Large intestine (tissue), 12 donors: ENCODE measurements at places on chromosomes 2 and 18.
A peak's percentile ranks its signal among the peaks of the same experiment; 100 is the strongest.

- H3K27ac ChIP-seq, result no peak overlapping the region
- H3K36me3 ChIP-seq, result no peaks in the 10 kb centered on the region
- H3K4me1 ChIP-seq, result no peaks in the 10 kb centered on the region
- no peaks in the 10 kb centered on the region for H3K27me3 ChIP-seq
- H3K4me3 ChIP-seq, result no peak overlapping the region
Measured at GRCh38 chr18:13558124-13558523, 168.2 kb downstream of the FAM210A start.

- H3K36me3 ChIP-seq, result no peaks in the 10 kb centered on the region
- no peaks in the 10 kb centered on the region for H3K27me3 ChIP-seq
- no peaks in the 10 kb centered on the region for H3K4me1 ChIP-seq
- H3K4me3 ChIP-seq, result no peak overlapping the region
- no peak overlapping the region for H3K27ac ChIP-seq
Measured at GRCh38 chr2:46635442-46635841, 156.1 kb downstream of the TMEM247 start.

GRCh38 chr2:239275044-239275685 is 125.7 kb downstream of the HDAC4 start:
- no peak overlapping the region for H3K4me3 ChIP-seq
- no peaks in the 10 kb centered on the region for H3K36me3 ChIP-seq
- DNase-seq, result no peak
- H3K4me1 ChIP-seq, result peaks cover 13% of the 10 kb centered on the region
- H3K27me3 ChIP-seq, result no peaks in the 10 kb centered on the region

DNA sequence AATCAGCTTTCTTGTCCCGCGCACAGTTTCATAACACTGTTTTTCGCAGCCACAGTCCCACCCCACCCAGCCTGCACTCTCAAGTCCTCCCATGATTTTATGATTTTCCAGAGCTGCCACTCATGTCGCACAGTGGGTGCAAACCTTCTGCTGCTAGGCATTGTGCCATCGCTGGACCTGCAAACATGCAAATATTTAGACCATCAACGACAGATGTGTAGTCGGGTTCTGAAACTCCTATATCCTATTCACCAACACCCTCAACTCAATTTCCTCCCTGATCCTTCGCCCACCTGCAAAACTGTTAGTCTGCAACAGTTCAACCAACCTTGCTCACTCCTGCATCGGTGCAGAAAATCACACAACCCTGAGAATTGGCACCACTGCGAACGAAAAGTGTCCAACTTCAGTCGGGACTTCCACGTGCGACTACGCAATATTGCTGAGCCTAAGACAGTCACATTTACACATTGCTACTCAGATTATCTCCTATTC is 871 bp upstream of the ALS2 start:
- peak overlapping the region; percentile 83 for H3K4me3 ChIP-seq
- H3K36me3 ChIP-seq, result no peaks in the 10 kb centered on the region
- DNase-seq, result peak; percentile 13
- no peaks in the 10 kb centered on the region for H3K27me3 ChIP-seq

- peaks cover 81% of the 10 kb centered on the region for H3K27me3 ChIP-seq
- H3K36me3 ChIP-seq, result no peaks in the 10 kb centered on the region
- H3K4me1 ChIP-seq, result peaks cover 3% of the 10 kb centered on the region
- DNase-seq, result no peak
- no peak overlapping the region for H3K27ac ChIP-seq
Measured at GRCh38 chr2:232419245-232420072, 12.8 kb downstream of the ALPG start.

DNA sequence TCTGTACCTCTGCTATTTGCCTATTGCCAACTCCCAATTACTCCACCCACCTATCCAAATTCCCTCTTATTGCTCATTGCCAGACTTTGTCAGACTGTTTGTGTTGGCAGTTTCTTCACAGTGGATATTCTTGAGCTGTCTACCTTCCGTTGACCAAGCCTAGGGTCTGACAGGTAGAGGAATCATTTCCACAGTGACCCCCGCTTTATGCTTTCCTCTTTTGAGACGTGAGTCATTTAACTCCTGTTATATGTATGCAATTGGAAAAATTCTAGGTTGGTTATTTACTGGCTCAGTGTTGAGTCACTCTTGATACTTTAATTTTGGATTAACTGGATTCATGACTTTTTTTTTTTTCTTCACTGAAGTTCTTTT is 187.7 kb downstream of the IRS1 start:
- no peak overlapping the region for H3K27ac ChIP-seq
- H3K4me1 ChIP-seq, result no peaks in the 10 kb centered on the region

- no peaks in the 10 kb centered on the region for H3K36me3 ChIP-seq
- H3K4me1 ChIP-seq, result no peaks in the 10 kb centered on the region
- no peak overlapping the region for H3K4me3 ChIP-seq
- no peak overlapping the region for H3K27ac ChIP-seq
Measured at GRCh38 chr2:96523659-96524481, 12.7 kb upstream of the ARID5A start.

DNA sequence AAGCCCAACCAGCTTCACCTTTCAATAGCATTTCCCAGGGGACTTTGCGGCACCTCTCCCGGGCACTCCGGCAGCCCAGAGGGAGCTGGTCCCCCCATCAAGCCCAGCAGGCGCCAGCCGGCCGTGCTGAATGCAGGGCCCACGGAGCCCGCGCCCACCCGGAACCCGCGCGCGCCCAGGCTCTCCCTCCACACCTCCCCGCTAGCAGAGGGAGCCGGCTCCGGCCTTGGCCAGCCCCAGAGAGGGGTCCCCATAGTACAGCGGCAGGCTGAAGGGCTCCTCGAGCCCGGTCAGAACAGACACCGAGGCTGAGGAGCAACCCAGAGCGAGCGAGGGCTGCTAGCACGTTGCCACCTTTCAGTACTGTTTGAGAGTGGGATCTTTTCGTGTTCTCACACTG is 300.8 kb downstream of the DSEL start:
- no peaks in the 10 kb centered on the region for H3K36me3 ChIP-seq
- no peak overlapping the region for H3K27ac ChIP-seq
- no peak overlapping the region for H3K4me3 ChIP-seq
- DNase-seq, result no peak
- no peaks in the 10 kb centered on the region for H3K4me1 ChIP-seq

DNA sequence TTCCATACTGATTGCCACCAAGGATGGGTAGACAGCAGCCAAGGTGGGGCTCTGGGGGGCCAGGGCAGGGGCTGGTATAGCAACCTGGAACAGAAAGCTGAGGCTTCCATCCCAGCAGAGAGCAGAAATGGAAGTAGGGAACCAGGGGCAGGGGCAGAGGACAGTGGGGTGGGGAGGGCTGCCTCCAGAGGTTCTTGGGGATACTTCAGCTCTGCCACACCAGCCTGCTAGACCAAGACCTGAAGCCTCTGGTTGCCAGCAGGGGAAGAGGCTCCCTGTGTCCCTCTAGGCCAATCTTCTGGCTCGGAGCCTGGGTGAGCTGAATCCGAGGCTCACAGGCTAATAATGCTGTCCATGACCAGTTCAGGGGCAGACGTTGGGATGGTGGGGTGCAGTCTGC is 329.0 kb downstream of the DYSF start:
- no peak overlapping the region for H3K4me3 ChIP-seq
- no peaks in the 10 kb centered on the region for H3K36me3 ChIP-seq
- peaks cover 7% of the 10 kb centered on the region for H3K4me1 ChIP-seq
- H3K27ac ChIP-seq, result no peak overlapping the region

DNA sequence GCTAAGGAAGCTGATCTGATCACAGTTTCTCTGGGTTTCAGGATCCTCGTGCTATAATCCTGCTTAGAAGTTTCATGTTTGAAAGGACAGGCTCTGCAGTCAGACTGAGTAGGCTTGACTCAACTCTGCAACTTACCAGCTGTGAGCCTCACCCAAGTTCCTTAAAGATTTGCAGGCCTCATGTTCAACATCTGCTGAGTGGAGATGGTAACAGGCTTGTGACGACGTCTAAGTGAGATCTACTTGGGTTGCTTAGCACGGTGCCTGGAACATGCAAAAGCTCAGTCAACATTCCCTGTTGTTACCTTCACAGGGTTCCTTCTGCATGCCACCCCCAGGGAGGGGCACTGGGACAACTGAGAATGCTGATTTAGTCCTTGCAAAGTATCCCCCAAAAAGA is 164.2 kb downstream of the C1D start:
- no peak for DNase-seq
- no peak overlapping the region for H3K4me3 ChIP-seq
- no peak overlapping the region for H3K27ac ChIP-seq
- H3K36me3 ChIP-seq, result no peaks in the 10 kb centered on the region
- H3K27me3 ChIP-seq, result no peaks in the 10 kb centered on the region

GRCh38 chr2:128625963-128626759 is 307.5 kb upstream of the HS6ST1 start:
- H3K27ac ChIP-seq, result no peak overlapping the region
- DNase-seq, result no peak
- no peaks in the 10 kb centered on the region for H3K36me3 ChIP-seq
- H3K4me3 ChIP-seq, result no peak overlapping the region
- no peaks in the 10 kb centered on the region for H3K27me3 ChIP-seq

- no peaks in the 10 kb centered on the region for H3K27me3 ChIP-seq
- H3K4me3 ChIP-seq, result no peak overlapping the region
- H3K27ac ChIP-seq, result no peak overlapping the region
Measured at GRCh38 chr2:236879416-236879963, 206.2 kb upstream of the COPS8 start.

DNA sequence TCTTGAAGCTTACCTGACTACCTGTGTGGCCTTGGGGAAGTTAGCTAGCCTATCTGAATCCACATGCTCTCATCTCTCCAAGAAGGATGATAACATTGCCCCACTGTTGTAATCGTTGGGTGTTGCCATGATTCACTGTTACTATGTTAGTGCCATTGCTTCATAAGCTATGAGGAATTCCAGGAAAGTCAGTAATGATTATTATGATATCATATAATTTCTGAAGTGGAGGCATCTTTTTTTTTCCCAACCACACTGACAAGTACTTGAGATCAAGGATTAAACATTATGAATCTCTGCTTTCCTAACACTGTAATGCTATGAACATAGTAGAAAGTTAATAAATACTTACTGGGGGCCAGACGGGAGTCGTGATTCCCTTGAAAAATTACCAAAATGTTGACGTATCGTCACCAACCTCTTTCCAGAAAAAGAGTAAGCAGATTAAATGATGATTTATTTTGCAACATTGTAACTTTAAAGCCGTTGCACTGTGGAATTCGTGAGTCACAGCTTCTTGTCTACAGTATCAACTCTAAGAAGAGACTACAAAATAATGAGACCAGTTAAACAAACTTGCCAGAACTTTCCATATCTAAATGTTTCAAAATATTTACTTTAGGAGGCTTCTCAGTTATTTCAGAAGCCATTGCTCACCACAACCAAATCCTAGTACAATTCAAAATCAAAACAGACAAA is 459.9 kb downstream of the PIK3C3 start:
- no peaks in the 10 kb centered on the region for H3K36me3 ChIP-seq
- peak overlapping the region; percentile 6 for H3K27ac ChIP-seq
- no peak overlapping the region for H3K4me3 ChIP-seq
- H3K4me1 ChIP-seq, result no peaks in the 10 kb centered on the region

- DNase-seq, result no peak
- no peak overlapping the region for H3K4me3 ChIP-seq
- no peak overlapping the region for H3K27ac ChIP-seq
- no peaks in the 10 kb centered on the region for H3K36me3 ChIP-seq
Measured at GRCh38 chr2:109162999-109163398, 34.0 kb downstream of the SH3RF3 start.

DNA sequence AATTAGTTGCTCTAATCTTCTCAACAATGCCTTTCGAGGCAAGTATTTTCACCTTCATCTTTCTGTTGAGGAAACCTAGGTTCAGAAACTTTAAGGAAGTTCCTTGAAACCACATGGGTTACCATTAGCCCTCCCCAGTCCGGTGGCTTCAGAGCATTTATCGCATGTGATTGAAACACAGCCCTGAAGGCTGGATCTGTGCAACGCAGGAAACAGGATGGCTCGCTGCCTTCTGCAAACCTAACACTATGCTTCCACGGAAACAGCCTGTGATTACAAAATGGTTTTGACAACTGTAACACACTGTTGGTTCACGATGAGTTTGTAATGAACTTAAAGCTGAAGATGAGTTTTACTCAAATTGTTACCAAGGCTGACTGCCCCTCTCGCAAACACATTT is 68.5 kb downstream of the EPB41L3 start:
- H3K4me1 ChIP-seq, result no peaks in the 10 kb centered on the region
- H3K4me3 ChIP-seq, result no peak overlapping the region
- H3K27ac ChIP-seq, result no peak overlapping the region
- DNase-seq, result no peak

DNA sequence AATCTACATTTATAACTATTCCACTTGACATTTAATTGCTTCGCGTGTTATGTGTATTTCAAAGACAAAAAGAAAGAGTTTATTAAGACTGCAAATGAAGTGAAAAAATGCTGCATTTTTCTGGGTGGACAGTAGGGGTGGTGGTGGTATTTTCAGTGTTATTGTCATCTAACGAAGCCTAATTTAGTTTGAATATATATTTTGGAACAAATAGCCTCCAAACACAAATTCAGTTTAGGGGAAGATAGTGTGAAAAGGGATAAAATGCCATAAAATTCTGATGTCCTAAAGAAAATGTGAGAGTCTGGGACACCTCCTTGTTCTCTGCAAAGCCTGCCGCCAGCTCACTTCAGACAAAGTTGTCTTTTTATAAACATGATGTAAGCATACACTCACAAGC is 425.1 kb downstream of the NRXN1 start:
- H3K4me3 ChIP-seq, result no peak overlapping the region
- H3K4me1 ChIP-seq, result no peaks in the 10 kb centered on the region
- no peaks in the 10 kb centered on the region for H3K27me3 ChIP-seq
- no peak for DNase-seq

GRCh38 chr18:68288408-68288807 is 426.5 kb downstream of the TMX3 start:
- H3K4me3 ChIP-seq, result no peak overlapping the region
- DNase-seq, result no peak
- H3K36me3 ChIP-seq, result no peaks in the 10 kb centered on the region
- H3K27ac ChIP-seq, result no peak overlapping the region

DNA sequence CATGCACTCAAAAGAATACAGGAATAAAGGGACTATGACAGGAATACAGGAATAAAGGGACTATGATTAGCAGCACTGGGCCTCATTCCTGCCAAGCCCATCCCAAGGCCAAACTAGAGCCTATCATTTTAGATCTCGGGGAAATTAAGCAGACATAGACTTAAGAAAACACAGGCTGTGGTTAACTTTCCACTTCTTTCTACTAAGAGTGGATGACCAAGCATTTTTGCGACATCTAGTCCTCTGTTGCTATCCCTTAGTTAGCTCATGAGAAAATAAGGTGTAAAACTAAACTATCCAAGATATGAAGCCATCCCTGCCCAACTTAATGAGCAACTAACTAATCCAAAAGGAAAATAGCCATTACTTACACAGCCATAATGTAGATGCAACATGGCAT is 5.9 kb downstream of the LYPD1 start:
- peaks cover 10% of the 10 kb centered on the region for H3K4me1 ChIP-seq
- no peak overlapping the region for H3K4me3 ChIP-seq
- H3K27me3 ChIP-seq, result peaks cover 29% of the 10 kb centered on the region
- no peaks in the 10 kb centered on the region for H3K36me3 ChIP-seq
